ENCODE measurements at places on chromosomes 1 and 21. TPM values are rescaled to one million over a fixed set of nuclear protein-coding genes. Genes with fewer than 3 reads are reported as not detected.
A peak's percentile ranks its signal among the peaks of the same experiment; 100 is the strongest.

The DNALI1 gene
- not detected for total RNA-seq

The MFSD2A gene
- total RNA-seq, result 15.0 TPM

The TIAM1 gene
- total RNA-seq, result 34.9 TPM

GRCh38 chr1:196717868-196718267 is 56.8 kb upstream of the CFHR3 start:
- no peak for DNase-seq

DNA sequence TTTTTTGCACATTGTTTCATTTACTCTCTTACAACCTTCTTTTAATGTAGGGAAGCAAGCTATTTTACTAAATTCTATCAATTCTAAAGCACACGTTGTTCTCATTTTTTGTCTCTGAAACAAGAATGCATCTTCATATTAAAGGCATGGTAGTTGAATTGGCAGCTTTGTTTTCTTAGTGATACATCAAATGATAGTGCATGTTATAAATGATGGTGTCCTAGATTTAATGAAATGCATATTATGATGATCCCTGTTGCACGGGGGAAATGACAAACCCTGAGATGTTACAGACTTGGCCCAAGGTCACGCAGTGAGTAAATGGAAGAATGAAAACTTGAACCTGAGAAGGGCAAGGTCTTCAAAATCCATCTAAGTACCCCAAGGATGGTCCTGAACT is 213.1 kb downstream of the KAZN start:
- DNase-seq, result no peak

GRCh38 chr1:200473698-200474371 is 64.0 kb upstream of the ZNF281 start:
- DNase-seq, result peak; percentile 49
